Amniotic stem cell (primary cell): ENCODE measurements at places on chromosomes 7 and 10.

DNA sequence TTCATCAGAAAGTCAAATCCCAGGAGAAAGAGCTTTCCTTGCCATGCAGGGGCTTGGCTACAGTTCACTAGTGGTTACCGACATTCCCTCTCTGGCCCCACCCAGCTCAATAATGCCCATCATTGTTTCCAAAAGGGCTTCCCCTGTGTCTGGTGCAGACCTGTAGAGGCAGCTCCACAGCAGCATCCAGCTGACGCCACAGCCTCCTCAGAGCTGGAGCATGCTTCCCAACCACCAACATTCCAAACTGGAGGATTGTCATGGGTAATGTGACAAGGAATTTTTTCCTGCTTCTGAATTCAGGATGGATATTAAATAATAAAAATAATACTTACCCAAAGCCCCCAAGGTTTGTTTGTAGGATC, 77.4 kb downstream of the ZNF365 start:
- no peak for DNase-seq

GRCh38 chr7:179209-179681, 13.1 kb upstream of the FAM20C start:
- DNase-seq: no peak

DNA sequence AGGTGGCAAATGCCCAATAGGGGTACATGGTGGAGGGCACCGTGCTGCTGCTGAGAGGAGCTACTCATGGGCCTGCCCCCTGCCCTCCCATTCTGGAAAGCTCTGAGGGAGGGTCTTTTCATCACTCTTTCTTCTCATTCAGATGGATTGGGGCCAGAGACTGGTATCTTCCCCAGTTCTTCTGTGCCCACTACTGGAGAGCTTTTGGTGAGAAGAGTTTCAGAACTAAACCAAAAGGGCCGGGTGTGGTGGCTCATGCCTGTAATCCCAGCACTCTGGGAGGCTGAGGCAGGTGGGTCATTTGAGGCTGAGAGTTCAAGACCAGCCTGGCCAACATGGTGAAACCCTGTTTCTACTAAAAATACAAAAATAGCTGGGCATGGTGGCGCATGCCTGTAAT, 12.5 kb downstream of the ADRA2A start:
- no peak for DNase-seq

DNA sequence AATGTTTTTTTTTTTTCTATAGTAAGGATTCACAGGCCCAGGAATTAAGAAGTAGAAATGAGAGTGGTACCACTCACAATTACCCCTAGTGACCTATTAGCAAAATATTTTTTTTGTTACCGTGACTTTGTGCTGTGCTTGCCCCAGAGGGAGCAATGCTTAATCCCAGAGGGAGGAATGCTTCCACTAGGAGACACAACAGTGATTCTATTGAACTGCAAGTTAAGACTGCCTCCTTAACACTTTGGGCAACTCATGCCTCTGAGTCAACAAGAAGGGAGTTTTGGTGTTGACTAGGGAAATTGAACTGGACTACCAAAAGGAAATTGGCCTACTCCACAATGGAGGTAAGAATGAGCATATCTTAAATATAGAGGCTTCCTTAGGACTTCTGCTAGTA, 17.2 kb upstream of the MEOX2 start:
- DNase-seq: no peak

DNA sequence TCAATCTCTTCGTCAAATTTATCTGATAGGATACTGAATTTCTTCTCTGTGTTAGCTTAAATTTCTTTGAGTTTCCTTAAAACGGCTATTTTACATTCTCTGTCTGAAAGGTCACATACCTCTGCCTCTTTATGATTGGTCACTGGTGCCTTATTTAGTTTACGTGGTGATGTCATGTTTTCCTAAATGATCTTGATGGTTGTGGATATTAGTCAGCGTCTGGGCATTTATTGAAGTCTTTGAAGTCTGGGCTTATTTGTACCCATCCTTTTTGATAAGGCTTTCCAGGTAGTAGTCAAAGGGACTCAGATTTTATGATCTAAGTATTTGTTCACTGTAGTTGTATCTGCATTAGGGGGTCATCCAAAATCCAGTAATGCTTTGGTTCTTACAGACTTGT, 1407.5 kb upstream of the LRRTM3 start:
- DNase-seq: no peak

- no peak for DNase-seq
Observed at GRCh38 chr10:24393201-24393600, 184.3 kb downstream of the KIAA1217 start.

DNA sequence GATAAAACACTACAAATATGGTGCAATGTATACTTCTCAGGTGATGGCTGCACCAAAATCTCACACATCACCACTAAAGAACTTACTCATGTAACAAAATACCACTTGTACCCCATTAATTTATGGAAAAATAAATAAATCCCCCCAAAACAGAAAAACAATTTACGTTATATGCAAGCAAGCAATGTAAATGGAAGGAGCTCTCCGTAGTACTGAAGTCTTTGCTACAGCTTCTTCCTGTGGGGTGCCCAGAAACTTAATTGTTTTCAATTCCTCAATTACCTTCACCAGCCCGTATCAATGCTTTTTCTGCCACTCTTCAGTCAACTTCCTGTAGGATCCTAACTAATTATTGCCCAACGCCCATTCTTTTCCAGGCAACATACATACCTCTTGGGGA, 138.1 kb downstream of the RELN start:
- DNase-seq: no peak

GRCh38 chr7:110943701-110944345, 147.1 kb upstream of the LRRN3 start:
- DNase-seq: no peak

- no peak for DNase-seq
Observed at GRCh38 chr7:34845666-34846361, 187.8 kb downstream of the NPSR1 start.

- no peak for DNase-seq
Observed at GRCh38 chr10:119650062-119650461, 1.1 kb upstream of the BAG3 start.

DNA sequence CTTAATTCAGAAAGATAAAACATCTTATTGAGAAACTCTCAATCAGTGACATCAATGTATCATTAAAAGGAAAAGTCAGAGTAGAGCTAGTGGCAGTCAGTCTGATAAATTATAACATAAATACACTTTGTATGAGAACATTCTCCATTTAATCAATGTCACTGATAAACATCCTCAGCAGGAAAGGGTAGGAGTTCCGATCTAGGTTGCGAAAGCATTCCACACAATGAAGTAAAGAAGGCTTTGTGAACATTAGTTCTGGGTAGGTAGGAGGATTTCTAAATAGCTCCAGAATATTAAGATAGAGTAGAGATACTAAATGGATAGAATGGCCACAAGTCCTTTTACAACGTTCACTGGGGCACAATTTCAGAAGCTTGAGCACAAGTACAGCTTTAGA, 179.7 kb upstream of the MALRD1 start:
- DNase-seq: no peak

DNA sequence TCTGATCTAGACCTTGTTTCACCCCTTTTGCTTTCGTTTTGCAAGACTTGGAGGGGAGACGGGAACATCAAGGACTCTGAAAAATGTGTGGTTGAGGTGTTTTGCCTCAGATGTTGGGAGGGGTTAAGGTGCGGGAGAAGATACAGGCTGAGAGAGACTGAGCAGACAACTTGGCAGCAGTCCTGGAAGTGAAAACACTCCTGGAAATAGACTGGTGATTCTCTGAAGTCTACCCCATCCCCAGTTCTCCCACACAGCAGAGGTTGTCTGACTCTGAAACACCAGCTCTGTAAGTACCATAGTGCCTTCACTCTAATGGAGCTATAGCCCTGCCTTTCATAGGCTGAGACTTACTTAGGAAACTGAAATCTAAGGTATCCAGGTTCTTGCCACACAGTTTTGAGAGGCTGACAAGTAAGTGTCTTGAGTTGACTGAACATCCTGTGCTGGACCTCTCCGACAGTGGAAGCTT, 152.5 kb downstream of the PPP1R9A start:
- DNase-seq: no peak

GRCh38 chr7:98126311-98127142, 19.9 kb downstream of the LMTK2 start:
- DNase-seq: no peak

- no peak for DNase-seq
Observed at GRCh38 chr10:80484243-80484642, 30.1 kb downstream of the TSPAN14 start.

DNA sequence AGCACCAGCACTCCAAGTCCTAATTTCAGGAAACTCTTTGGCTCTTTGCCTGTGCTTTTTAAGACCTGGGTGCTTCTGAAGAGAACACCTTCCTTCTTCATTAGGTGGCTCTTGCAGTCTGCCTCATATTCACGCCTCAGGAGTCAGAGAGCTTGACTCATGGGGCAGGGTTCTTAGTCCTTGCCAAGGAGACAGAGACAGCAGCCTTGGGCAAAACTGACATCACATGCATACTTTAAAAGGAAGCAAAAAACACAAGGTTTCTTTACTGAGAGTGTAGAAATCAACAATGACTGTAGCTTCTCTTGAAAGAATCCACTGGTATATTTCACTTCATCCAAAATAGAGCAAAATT, 780.6 kb downstream of the INHBA start:
- DNase-seq: peak; percentile 65

- DNase-seq: no peak
Observed at GRCh38 chr10:132124201-132124920, 58.6 kb downstream of the JAKMIP3 start.

GRCh38 chr7:7535691-7536090, at the start of gene COL28A1:
Gene COL28A1, minus strand, starts transcription at chr7:7535873. Its CDS starts 2,998 bp downstream, at chr7:7532875.
- no peak for DNase-seq

GRCh38 chr10:18044976-18045720, 93.4 kb downstream of the SLC39A12 start:
- DNase-seq: peak; percentile 20

GRCh38 chr10:86693721-86694369, 25.5 kb downstream of the LDB3 start:
- peak; percentile 40 for DNase-seq

- peak; percentile 61 for DNase-seq
Observed at GRCh38 chr10:114577133-114577532, 80.9 kb downstream of the ABLIM1 start.

DNA sequence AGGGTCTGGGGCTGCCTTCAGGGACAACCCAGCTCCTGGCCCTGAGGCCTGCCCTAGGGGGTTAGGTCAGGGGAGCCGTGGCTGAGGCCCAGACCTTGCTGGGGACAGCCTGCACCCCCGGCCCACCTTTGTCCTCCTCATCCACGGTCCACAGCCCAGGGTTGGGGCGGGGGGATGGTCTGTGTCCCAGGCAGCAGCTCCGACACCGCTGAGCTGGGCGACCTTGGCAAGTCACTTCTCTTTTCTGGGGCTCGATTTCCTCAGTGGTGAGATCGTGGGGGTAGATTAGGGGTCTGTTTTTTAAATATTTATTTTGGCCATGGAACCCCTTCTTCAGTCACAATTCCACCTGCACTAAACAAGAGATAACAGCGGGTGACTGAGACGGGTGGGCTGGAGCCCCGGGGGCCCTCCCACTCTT, 30.9 kb downstream of the DNAJB12 start:
- DNase-seq: no peak

GRCh38 chr7:84948634-84949033, 238.2 kb downstream of the SEMA3D start:
- DNase-seq: no peak

- no peak for DNase-seq
Observed at GRCh38 chr7:126303926-126304325, 948.8 kb downstream of the GRM8 start.

- no peak for DNase-seq
Observed at GRCh38 chr7:115558161-115558560, 472.4 kb downstream of the TFEC start.

DNA sequence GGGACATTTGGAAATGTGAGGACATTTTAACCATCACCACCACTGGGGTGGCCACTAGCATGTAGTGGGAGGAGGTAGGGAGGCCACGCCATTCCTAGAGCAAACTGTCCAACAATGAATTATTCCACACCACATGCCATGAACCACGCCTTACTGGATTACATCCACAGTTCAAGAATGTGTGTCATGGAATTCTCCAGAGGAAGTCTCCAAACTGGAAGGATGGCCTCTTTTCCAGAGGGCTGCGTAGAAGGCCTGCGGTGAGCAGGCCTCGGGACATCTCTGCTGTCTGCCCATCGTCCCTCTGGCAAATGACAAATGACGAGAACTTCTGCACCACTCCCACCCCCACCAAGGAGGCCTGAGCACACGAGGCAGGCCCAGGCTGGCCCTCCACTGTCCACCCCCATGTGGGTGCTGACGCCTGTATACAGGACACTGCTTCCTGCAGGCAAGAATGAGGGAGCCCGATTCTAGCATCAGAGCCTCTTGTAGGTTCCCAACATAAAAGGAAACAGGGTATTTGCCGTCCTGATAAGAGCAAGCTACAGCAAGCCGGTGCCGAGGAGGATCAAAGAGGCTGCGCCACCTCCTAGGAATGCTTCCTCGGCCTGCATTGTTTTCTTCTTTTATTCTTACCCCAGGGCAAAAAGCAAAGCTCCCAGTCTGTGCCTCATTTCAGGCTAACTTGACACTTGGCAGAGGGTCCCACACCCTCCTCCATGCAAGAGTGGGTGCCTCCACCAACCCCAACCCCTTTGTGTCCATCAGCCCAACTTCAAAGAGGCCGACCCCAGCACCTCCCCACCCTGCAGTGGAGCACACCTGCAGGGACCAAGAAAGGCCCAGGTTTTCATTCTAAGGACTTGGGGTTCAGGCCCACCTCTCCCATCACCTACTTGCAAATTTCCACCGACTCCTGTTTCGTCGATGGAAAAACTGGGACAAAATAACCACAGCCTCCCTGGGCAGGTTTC, 23.9 kb downstream of the TNS3 start:
- no peak for DNase-seq

DNA sequence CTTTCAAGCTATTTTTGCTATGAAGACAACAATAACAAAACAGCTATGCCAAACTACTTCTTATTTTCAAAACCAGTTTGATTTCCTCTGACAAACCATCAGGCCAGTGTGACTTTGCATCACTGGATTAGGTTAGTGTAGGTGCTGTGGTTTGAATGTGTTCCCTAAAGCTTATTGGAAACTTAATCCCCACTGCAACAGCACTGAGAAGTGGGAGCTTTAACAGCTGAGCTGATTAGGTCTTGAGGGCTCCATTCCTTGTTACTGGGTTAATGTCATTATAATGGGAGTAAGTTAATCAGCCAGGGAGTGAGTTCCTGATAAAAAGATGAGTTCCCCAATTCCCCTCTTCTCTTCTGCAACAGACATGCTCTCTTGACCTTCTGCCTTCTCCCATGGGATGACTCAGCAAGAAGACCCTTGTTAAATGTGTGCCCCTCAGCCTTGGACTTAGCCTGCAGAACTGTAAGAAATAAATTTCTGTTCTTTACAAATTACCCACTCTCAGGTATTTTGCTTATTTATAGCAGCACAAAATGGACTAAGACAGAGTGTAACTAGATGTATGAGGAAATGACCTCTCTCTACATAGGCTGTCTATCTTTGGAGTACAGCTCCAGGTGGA, 186.8 kb downstream of the CTTNBP2 start:
- DNase-seq: no peak
